NCI-H524 (cell line): ENCODE measurements at places on chromosomes 11 and 22.

DNA sequence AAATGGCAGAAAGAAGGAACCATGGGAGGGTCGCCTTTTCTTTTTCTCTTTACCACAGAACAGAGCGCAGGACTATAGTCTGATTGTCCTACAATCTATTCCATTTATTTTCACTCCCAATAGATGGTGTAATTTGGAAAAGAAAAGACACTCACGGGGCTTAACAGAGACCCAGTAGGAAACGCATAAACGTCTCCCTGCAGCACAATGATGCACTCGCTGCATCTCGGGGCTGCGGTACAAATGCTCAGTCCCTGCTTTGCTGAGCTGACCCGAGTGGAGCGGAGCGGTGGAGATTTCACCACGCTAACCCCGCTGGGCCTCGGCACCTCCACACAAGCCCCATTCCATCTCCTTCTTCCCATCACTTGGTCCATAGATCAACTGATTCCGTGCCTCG is 1.5 kb downstream of the FEZ1 start:
- DNase-seq, result no peak

- DNase-seq, result no peak
Measured at GRCh38 chr22:32232191-32232830, 22.8 kb downstream of the SLC5A4 start.

- DNase-seq, result no peak
Measured at GRCh38 chr11:105357146-105357545, 217.6 kb upstream of the CARD18 start.

DNA sequence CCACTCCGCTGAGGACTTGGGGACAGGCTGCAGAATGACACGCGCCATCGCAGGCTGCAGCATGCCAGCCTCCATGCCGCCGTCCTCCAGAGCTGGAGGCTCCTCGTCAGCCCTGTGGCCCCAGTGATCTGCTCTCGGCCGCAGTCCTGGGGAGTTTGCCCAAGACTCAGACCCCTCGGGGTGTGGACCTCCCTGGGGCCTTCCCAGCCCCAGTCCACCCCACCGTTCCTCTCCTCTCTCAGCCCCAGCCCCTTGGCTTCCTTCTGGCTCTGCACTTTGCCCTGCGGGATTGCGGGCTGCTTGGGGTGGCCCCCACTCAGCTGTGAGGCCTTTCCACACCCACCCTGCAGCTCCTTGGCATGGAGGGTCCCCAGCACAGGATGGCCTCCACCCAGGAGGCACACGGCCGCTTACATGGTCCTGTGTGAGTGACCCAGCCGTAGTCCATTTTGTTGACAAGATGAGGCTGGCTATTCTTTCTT is 414.9 kb downstream of the TBC1D22A start:
- DNase-seq, result no peak

DNA sequence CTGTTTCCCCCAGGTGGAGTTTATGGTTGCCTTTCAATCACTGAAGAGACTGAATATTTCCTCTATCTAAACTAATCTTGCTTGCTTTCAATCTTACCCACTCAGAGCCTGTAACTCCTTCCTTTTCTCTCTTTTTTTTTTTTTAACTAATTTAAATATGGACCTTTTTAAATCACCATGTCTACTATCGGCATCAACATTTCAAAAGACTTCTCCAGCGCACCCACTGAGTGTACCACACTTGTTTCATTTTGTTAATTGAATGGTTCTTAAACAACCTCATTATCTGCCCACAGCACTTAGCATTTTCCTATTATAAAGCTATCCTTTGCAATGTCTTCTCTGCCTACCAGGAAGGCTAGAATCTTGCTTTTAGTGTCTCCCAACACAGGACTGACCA is 1212.5 kb downstream of the LRRC4C start:
- DNase-seq, result no peak

- DNase-seq, result no peak
Measured at GRCh38 chr22:50456466-50457234, 18.2 kb downstream of the SBF1 start.

GRCh38 chr11:43787824-43788223 is 92.8 kb upstream of the ALKBH3 start:
- no peak for DNase-seq
